ENCODE measurements at places on chromosomes 5 and 9. TPM values are rescaled to one million over a fixed set of nuclear protein-coding genes. Genes with fewer than 3 reads are reported as not detected.

Gene ANKRD55
- not detected for total RNA-seq

Gene TMCO6
- 30.3 TPM for total RNA-seq

Gene CYLC2
- not detected for total RNA-seq

Gene PTGS1
- 0.69 TPM for total RNA-seq

Gene CCDC187
- total RNA-seq = not detected

Gene ALDOB
- not detected for total RNA-seq

Gene SYK
- total RNA-seq = 25.8 TPM

Gene AOPEP
- 11.7 TPM for total RNA-seq

Gene PCDHB15
- total RNA-seq = not detected

Gene TLX3
- total RNA-seq = not detected

Gene KLHL3
- 1.4 TPM for total RNA-seq

Gene LHX3
- not detected for total RNA-seq

Gene LPCAT1
- total RNA-seq = 90.0 TPM

Gene GABRB2
- not detected for total RNA-seq

Gene GMCL2
- not detected for total RNA-seq

Gene HSD17B3
- total RNA-seq = not detected

Gene ZNF454
- not detected for total RNA-seq

Gene CENPP
- total RNA-seq = 14.7 TPM

Gene TSSK1B
- not detected for total RNA-seq

Gene GADD45G
- total RNA-seq = 24.3 TPM

Gene AK8
- not detected for total RNA-seq

Gene MLANA
- not detected for total RNA-seq

Gene OR1Q1
- total RNA-seq = not detected

Gene PCDHA6
- not detected for total RNA-seq

Gene ROPN1L
- total RNA-seq = 2.6 TPM

Gene DPP7
- 188 TPM for total RNA-seq

Gene TXNDC8
- total RNA-seq = not detected

Gene SPINK7
- not detected for total RNA-seq

Gene DMGDH
- total RNA-seq = not detected

Gene BTNL8
- total RNA-seq = not detected

Gene FABP6
- total RNA-seq = not detected

Gene TNFAIP8
- 131 TPM for total RNA-seq

Gene LOX
- total RNA-seq = not detected

Gene MCTP1
- 6.6 TPM for total RNA-seq

Gene CBY3
- 1.6 TPM for total RNA-seq

Gene ECSCR
- total RNA-seq = not detected

Gene SNCAIP
- not detected for total RNA-seq

Gene FBXO10
- total RNA-seq = 4.3 TPM

Gene PLAC8L1
- 2.5 TPM for total RNA-seq

Gene GLIPR2
- total RNA-seq = 11.0 TPM

Gene F2R
- total RNA-seq = 23.7 TPM

Gene NXNL2
- total RNA-seq = not detected

Gene CDHR2
- 0.40 TPM for total RNA-seq

Data from natural killer cell treated with Interleukin-12 subunit alpha and Interleukin-12 subunit beta and Interleukin-15 and Interleukin-18, amount 100 ng/mL, for 72 hours (primary cell).